ENCODE measurements at places on chromosomes 7 and 10.

- no peak for DNase-seq
These were observed 25.2 kb downstream of the CNPY1 start for GRCh38 chr7:155521007-155521742.

DNA sequence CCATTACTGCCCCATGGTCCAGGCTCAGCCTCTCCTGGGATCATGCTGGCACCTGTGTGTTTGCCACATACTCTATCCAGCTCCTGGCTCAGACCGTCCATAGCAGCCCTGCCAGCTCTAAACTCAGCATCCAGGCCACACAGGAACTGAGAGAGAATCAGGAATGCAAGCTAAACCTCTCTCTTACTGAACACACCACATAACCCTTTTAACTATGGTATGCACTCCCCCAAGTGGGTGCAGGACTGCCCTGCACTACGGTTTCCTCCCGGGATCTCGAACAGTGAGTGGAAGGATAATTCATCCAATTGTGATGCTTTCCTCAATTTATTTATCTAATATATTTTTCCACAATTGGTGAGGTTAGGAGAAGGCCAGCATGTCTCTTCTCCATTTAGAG is 17.1 kb upstream of the ZNF800 start:
- no peak for DNase-seq

GRCh38 chr10:24707445-24707844 is 16.2 kb downstream of the ARHGAP21 start:
- no peak for DNase-seq

- no peak for DNase-seq
These were observed 28.0 kb downstream of the IKZF1 start for GRCh38 chr7:50332241-50333165.

DNA sequence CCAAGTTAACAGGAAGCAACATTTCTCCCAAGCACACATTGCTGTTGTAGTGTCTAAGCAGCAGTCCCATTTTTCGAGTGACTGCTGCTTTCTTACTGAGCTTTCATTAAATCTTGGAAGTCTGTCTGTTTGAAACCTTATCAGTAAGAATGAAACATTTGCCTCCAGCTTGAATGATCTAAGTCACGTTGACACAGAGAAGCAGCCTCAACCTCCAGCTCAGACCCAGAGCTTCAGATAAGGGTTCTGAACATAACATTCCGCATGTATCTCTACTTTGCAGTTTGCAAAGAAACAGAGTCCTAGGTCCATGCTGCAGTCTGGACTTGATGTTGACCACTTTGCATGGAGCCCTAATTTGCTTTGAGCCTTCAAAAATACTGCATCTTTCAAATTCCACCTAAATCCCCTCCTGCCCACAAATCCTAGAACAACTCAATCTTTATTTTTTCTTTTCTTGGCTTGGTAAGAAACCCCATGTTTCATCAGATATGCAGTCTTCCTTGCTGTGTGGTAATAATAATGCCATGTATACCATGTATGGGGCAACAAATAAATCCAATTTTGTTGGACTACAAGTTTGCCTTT is 698.7 kb upstream of the IGFBP3 start:
- no peak for DNase-seq
